ENCODE measurements at places on chromosomes 7 and 10. TPM values are rescaled to one million over a fixed set of nuclear protein-coding genes. Genes with fewer than 3 reads are reported as not detected.

Gene RAMP3
- not detected for total RNA-seq

DNA sequence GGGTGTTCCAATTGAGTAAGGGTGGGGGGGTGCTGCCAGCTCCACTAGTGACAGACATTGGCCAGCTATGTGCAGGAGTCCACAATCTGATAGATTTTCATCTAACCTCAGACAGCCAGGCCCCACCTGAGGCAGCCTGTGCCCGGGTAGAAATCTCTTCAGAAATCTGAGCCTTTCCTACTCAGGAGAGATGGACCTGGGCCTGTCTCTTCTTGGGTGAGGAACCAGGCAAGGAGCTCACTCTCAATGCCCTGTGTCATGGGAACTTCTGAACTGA is 86.9 kb downstream of the UBE2H start:
- no peak for DNase-seq

- DNase-seq: no peak
Observed at GRCh38 chr10:76540331-76540730, 1097.3 kb downstream of the KCNMA1 start.

Gene TRIM74
- 1.8 TPM for total RNA-seq

DNA sequence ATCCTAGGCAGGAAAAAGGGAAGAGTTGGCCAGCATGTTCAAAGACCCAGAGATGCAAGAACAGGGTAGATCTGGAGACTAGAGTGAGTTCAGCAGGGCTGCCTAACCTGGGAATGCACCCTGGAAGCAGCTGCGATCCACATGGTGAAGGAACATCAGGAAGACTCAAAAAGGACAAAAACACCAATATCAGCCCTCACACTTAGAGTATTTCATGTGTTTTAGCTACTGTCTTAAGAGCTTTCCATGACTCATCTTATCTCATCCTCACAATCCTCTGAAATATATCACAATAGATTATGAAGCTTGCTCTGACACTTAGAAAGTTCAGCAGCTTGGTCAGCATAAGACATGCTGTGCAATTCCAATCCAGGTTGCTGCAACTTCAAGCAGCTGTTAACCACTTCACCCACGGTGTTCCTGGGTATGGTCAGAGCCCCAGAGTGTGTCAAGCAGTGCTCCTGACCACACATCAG is 380.9 kb downstream of the PARD3 start:
- no peak for DNase-seq

DNA sequence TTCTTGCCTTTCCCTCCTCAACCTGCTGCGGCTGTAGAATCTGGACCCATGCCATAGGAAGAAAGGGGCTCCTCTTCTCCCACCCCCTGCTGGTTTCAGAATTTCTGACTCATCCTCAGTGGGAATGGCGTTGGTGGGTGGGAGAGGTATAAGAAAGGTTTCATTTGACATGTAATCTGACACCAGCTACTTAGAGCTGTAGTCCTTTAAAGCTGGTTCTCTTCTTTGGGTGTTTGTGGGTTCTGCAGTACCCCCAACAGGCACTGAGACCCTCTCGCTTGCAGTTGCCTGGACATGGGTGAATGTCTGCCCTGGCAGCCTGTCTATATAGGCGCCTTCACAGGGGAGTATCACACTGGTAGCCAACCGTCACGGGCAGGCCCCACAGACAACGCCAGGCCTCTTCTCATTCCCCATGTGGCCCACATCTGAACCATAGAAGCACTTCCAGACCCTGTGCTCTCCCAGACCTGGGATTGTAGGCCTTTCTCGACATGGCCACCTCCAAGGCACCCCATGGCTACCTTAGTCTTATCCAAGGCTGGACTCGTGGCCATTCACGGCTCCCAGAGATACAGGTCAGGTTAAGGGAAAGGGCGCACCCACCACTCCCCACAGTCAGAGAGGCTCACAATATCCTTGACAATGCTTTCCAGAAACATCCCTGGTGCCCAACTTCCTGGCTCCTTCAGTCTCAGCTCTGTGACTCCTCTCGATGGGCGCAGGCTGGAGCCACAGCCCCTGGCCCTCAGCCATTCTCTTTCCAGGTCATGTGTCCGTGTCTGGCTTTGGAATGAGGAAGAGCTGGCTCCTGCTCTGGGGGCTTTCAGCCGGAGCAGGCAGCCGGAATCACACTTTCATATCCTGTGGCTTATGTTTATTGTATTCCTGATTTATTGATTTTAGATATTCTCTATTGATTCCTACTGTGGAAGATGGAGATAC is 17.5 kb downstream of the ZNF862 start:
- DNase-seq: no peak

Gene VAX1
- 0.23 TPM for total RNA-seq

- no peak for DNase-seq
Observed at GRCh38 chr7:77664715-77665114, 31.5 kb upstream of the RSBN1L start.

DNA sequence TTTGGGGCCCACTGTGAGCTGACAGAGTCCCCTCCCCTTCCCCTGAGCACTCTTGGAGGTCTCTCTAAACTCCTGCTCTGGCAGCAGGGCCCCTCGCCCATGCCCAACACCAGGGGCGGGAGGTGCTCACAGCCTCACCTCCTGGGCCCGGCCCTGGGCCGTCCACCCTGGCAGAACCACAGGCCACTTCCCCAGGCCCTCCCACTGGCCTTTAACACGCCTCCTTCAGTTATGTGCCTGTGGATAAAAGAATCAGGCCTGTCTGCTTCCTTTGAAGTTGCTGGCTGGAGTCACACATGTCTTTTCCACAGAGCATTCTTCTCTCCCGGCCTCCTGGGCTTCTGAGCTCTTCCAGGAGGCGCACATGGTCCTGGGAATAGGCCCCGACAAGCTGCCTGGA is 10.2 kb downstream of the MYL10 start:
- no peak for DNase-seq

DNA sequence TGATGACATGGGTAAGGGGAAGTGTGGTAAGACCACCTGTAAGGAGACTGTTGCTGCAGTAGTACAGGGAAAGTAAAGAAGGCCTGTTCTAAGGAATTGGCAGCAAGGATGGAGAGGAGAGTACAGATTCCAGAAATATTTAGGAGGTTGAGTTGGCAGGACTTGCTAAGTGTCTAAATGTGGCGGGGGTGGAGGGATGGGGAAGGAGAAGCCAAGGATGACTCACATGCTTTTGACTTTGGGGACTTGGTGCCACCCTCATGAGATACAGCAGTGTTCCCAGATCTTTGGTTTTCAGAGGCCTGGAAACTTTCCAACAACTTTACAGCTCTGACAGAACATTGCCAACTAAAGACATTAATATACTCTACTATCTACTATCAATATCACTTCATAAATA is 45.4 kb downstream of the CDK6 start:
- DNase-seq: no peak

Gene NPSR1
- total RNA-seq: not detected

DNA sequence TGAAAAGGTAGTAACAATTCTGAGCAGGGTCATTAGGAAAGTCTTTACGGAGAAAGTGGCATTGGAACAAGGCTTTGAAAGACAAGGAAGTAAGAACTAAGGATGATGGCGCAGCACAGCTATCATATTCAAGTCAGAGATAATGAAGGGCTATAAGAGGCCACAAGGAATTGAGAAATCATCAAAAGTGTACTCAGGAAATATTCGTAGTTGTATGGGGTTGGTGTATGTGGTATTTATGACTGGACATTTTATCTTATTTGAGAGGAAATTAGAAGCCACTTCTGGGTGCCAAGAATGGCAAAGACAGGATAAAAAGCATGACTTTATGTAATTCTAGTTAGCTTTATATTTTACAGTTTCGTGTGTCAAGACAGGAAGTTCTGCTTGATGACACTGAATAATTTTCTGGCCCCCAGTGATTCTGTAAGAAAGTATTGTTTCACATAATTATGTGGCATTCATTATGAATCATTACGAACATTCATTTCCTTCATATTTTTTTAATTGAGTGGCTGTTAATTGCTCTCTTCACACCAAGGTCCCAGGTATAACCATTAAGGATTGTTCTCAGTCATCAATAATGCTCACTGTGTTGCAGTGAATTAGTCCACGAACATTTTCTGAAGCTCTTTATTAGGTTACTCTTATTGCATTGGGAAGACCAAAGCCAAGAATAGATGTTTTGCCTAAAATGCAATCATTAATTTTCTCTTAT is 244.3 kb downstream of the PHF14 start:
- no peak for DNase-seq

DNA sequence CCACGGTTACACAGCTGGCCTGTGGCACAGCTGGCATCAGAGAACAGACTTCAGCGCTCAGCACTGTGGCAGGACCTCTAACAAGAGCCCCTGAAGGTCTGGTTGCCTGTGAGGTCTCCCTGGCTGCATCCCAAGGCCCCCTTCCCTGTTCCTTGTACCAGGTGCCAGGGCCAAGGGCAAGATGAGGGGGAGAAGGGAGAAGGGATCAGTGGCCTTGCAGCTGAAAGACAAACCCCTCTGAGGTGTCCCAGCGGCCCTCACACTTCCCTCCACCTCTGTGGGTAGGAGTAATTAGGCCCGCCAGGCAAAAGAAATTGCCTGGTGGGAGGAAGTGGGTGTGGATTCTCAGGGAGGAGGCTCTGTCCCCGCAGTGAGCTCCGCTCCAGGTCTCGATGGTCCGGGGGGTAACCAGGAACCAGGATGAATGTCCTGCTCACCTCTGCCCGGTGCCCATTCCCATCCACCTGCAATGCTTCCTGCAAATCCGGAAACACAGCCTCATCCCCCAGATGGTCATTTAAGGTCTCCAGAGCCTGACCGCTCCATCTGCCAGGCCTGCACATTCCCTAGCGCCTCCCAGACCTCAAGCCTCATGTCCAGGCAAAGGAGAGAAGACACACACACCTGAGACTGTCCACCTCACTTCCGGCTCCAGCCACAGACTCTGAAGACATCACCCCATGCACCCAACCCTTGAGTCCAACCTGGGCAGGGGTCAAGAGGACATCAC is 22.7 kb downstream of the GRID2IP start:
- DNase-seq: no peak

DNA sequence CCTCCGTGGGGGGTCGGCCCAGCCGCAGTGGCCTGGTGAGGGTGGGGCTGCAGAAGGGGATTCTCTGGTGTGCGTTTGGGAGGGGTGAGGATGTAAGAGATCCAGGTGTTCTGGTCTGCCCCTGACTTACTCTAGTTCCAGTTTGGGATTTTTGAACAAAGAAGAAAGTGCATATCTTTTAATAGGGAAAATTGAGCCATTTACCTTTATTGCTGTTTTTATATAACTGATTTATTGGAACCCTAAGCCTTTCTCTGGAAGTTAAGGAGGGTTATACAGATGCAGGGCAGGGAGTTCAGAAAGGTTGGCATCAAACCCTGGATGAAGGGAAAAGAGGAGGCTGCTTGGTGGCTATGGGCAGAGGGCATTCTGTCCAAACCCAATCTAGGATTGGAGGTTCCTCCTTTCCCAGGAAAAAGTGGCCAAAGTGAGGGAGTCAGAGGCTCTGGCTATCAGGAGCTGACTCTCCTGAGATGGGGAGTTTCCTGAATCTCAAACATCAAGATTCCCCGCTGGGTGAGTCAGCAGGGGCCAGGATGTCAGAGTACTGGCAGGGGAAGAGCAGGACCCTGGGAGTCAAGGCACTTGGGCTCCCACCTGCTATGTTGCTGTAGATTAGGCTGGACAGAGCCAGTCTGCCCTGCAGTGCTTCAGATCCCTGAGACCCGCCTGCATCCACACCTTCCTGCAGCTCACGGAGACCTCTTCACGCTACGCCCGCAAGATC is 67.5 kb downstream of the CLIP2 start:
- DNase-seq: no peak

Gene SERPINE1
- not detected for total RNA-seq

GRCh38 chr7:151715666-151716315 is 161.1 kb downstream of the PRKAG2 start:
- no peak for DNase-seq

GRCh38 chr10:23968301-23968700 is 240.6 kb upstream of the KIAA1217 start:
- no peak for DNase-seq

GRCh38 chr10:85645926-85646711 is 720.5 kb downstream of the GRID1 start:
- no peak for DNase-seq

Gene FAM25G
- total RNA-seq: not detected

Gene TAF5
- total RNA-seq: 11.5 TPM

- DNase-seq: no peak
Observed at GRCh38 chr10:71998840-71999194, 34.6 kb downstream of the CHST3 start.

DNA sequence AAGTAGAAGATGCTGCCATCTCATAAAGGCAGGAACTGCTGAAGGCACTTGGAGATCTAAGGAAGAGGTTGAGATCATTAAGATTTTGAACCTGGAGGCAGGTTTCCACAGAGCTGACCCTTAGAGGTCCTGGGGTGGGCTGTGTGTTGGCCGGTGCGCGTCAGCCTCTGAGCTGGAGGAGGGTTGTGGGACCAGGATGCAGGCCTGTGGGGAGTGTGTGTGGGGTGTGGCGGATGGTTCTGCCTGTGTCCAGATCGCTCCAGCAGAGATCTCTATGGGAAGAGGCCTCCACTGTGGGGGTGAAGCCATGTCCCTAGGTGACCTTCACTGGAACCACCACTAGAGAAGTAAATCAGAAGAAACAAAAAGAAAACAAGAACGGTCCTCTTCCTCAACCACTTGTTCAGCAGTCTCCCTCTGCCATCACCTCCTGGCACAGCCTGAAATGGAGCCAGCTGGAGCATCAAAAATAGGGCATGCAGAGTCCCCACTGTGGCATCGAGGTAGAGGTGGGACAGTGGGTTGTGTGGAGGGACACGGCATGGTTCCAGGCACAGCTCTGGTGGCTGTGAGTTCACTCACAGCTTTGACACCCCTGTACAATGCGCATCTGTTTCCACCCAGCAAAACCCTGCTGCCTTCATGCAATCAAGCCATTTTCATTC is 453.8 kb downstream of the TCERG1L start:
- DNase-seq: no peak

- DNase-seq: no peak
Observed at GRCh38 chr10:69232736-69233480, 12.8 kb downstream of the HKDC1 start.

Gene UNC5B
- total RNA-seq: 1.3 TPM

- DNase-seq: no peak
Observed at GRCh38 chr10:34116220-34116641, 698.9 kb downstream of the PARD3 start.

GRCh38 chr10:114548662-114549061 is 109.4 kb downstream of the ABLIM1 start:
- peak; percentile 16 for DNase-seq

Gene BHLHA15
- total RNA-seq: not detected

- no peak for DNase-seq
Observed at GRCh38 chr10:3919709-3920308, 134.8 kb upstream of the KLF6 start.
